ENCODE measurements at places on chromosomes 2 and 18. TPM values are rescaled to one million over a fixed set of nuclear protein-coding genes. Genes with fewer than 3 reads are reported as not detected.

GAD1 gene
- 1.0 TPM for total RNA-seq

TMEM185B gene
- 32.3 TPM for total RNA-seq

TRIM43 gene
- not detected for total RNA-seq

SCN1A gene
- total RNA-seq, result not detected

ATP8B1 gene
- total RNA-seq, result not detected

MROH2A gene
- not detected for total RNA-seq

CRYGC gene
- not detected for total RNA-seq

LYPD1 gene
- not detected for total RNA-seq

ABCG5 gene
- total RNA-seq, result not detected

GAL3ST2 gene
- total RNA-seq, result not detected

FAM237A gene
- total RNA-seq, result not detected

GRCh38 chr2:69138247-69138772 lies 125.3 kb downstream of the ANTXR1 start:
- no peaks in the 10 kb centered on the region for H3K4me1 ChIP-seq
- no peak for DNase-seq
- no peaks in the 10 kb centered on the region for H3K27me3 ChIP-seq
- no peak overlapping the region for H3K27ac ChIP-seq

GRCh38 chr2:240433973-240434727 lies 1.3 kb upstream of the GPC1 start:
- H3K27me3 ChIP-seq, result peaks cover 22% of the 10 kb centered on the region
- no peaks in the 10 kb centered on the region for H3K36me3 ChIP-seq
- no peak overlapping the region for H3K4me3 ChIP-seq
- peaks cover 12% of the 10 kb centered on the region for H3K4me1 ChIP-seq
- no peak overlapping the region for H3K27ac ChIP-seq
- no peak for DNase-seq

DNA sequence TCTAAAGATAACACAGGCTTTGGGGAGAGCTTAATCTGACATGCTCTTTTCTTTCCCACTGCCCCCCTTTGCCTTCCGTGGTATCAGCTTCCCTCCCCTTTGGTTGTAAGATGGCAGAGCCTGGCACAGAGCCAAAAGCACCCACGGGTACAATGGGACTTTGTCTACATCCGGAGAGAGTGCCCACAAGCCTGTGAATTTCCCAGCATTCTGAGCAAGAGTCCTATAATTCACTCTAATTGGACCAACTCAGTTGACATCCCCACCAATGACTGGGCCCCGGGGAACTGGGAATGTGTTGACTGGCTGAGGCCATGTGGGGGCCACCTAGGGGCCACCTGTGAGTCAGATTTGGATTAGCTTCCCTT lies 20.1 kb upstream of the C2orf72 start:
- no peak for DNase-seq
- H3K4me1 ChIP-seq, result no peaks in the 10 kb centered on the region
- no peaks in the 10 kb centered on the region for H3K27me3 ChIP-seq
- H3K4me3 ChIP-seq, result no peak overlapping the region
- no peak overlapping the region for H3K27ac ChIP-seq

GRCh38 chr2:10289891-10290290 lies 12.8 kb upstream of the HPCAL1 start:
- H3K4me3 ChIP-seq, result no peak overlapping the region
- H3K4me1 ChIP-seq, result no peaks in the 10 kb centered on the region
- H3K36me3 ChIP-seq, result no peaks in the 10 kb centered on the region
- no peak overlapping the region for H3K27ac ChIP-seq

GRCh38 chr18:27778441-27778840 lies 398.5 kb downstream of the CDH2 start:
- H3K4me3 ChIP-seq, result no peak overlapping the region
- H3K36me3 ChIP-seq, result no peaks in the 10 kb centered on the region
- DNase-seq, result no peak
- H3K4me1 ChIP-seq, result no peaks in the 10 kb centered on the region
- H3K27ac ChIP-seq, result no peak overlapping the region
- H3K27me3 ChIP-seq, result no peaks in the 10 kb centered on the region

GRCh38 chr18:79577451-79578395 lies 101.9 kb upstream of the CTDP1 start:
- no peak overlapping the region for H3K4me3 ChIP-seq
- no peaks in the 10 kb centered on the region for H3K27me3 ChIP-seq
- no peaks in the 10 kb centered on the region for H3K36me3 ChIP-seq
- DNase-seq, result no peak

GRCh38 chr2:215881582-215881981 lies 131.8 kb downstream of the MREG start:
- no peak overlapping the region for H3K4me3 ChIP-seq
- H3K27ac ChIP-seq, result no peak overlapping the region
- H3K27me3 ChIP-seq, result peaks cover 8% of the 10 kb centered on the region
- H3K36me3 ChIP-seq, result no peaks in the 10 kb centered on the region
- DNase-seq, result no peak

DNA sequence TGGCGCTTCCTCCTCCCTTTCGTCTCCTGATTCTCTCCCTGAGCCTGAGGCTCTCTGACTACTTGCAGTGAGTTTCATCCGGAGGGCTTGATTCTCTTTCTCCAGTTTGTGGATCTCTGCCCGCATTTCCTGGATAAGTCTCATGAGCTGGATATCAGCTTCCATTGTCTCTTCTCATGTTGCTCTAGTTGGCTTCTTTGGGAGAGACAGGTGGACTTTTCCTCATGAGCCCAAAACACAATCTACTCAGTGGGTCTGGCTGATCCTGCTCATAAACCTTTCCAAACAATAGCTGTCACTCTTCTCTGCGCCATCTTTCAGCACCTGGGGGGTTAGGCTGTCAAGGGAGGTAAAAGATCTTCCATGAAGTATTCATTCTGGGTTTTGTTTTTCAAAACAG lies at the start of gene CCDC195:
Gene CCDC195, minus strand, starts transcription at position 165 of the 400 bp plus-strand sequence. Its CDS starts 0 bp downstream, at position 165.
- no peak within 1 kb of the TSS for H3K4me3 ChIP-seq
- DNase-seq, result no peak
- H3K36me3 ChIP-seq, result no peaks in the 10 kb centered on the region
- H3K27me3 ChIP-seq, result no peaks in the 10 kb centered on the region
- H3K27ac ChIP-seq, result no peak within 1 kb of the TSS

DNA sequence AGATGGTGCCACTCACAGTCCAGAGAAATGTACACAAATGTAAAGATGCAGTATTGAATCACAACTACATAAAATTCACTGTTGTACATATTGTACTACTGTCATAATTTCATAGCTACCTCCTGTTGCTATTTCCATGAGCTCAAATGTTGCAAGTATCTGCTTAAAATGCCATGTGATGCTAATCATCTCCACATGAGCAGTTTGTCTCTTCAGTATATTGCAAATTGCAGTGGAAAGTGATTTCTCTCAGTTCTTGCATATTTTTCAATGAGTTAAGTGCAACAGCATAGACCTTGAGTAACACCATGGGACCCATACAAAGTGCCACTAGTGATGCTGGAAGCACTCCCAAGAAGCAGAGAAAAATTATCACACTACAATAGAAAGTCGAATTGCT lies 51.9 kb downstream of the MAIP1 start:
- H3K27me3 ChIP-seq, result no peaks in the 10 kb centered on the region
- DNase-seq, result no peak
- no peak overlapping the region for H3K4me3 ChIP-seq

DNA sequence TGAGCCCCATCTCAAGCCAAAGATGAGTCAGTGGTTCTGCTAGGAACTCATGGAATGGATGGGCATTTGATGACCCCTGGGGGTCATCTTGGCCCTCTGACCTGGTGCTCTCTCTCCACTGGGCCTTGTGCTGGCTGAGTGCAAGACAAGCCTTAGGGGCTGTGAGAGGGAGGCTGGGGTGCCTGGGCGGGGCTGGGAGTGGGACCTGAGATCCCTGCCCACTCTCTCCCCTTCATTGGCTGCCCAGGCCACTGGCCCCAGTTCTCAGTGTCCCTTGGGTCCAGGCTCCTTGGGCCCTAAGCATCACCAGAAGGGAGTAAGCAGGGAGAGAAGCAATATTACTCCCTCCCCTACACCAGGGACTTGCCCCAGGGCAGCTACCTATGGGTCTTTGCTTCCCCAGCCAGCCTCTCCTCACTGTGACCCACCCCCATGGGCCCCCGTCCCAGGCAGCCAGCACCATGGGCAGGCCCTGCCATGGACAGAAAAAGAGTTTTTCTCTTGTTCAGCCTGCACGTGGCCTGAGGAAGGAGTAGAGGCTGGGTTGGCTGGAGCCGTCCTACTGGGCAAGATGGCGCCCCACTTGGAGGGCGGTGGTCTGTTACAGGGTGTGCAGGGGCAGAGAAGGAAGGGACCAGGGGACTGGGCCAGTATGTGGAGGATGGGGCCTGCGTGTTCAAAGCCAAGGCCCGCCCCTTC lies 33.6 kb downstream of the ATOH8 start:
- H3K36me3 ChIP-seq, result no peaks in the 10 kb centered on the region
- H3K4me1 ChIP-seq, result no peaks in the 10 kb centered on the region
- no peak for DNase-seq
- H3K27ac ChIP-seq, result no peak overlapping the region
- no peak overlapping the region for H3K4me3 ChIP-seq

GRCh38 chr2:85409845-85410583 lies at the start of gene CAPG:
TSS of gene CAPG (minus strand) at chr2:85410366. CDS start at chr2:85402145, 8,221 bp downstream.
- H3K27me3 ChIP-seq, result no peaks in the 10 kb centered on the region
- peak; percentile 25 for DNase-seq
- no peak within 1 kb of the TSS for H3K27ac ChIP-seq
- H3K4me1 ChIP-seq, result peaks cover 52% of the 10 kb centered on the region

DNA sequence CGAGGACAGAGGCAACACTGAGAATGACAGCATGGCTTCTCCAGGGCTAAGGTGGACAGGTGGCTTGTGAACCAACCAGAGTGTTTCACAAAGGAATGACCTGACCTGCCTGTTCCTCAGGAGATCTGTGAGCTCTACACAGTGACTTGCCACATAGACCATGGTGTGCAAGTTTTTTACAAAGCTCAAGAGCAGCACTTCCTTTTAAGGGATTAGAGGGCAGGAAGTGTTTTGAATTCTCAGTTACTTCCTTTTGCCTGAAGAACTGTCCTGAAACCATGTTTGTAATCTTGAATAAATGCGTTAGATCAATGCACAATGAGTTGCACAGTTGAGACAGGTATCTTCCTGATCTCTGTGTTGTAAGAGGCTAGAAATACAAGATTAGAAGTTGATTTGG lies 421.9 kb downstream of the THSD7B start:
- no peak overlapping the region for H3K4me3 ChIP-seq
- H3K27ac ChIP-seq, result no peak overlapping the region
- DNase-seq, result no peak
- no peaks in the 10 kb centered on the region for H3K27me3 ChIP-seq

- H3K27me3 ChIP-seq, result no peaks in the 10 kb centered on the region
- H3K27ac ChIP-seq, result no peak overlapping the region
- H3K4me1 ChIP-seq, result no peaks in the 10 kb centered on the region
- no peak overlapping the region for H3K4me3 ChIP-seq
- no peaks in the 10 kb centered on the region for H3K36me3 ChIP-seq
These were observed 59.5 kb upstream of the ID2 start for GRCh38 chr2:8622199-8622911.

GRCh38 chr2:45009928-45010701 lies 863 bp upstream of the SIX2 start:
- H3K27me3 ChIP-seq, result peaks cover 35% of the 10 kb centered on the region
- H3K4me1 ChIP-seq, result no peaks in the 10 kb centered on the region
- H3K27ac ChIP-seq, result no peak overlapping the region
- no peak overlapping the region for H3K4me3 ChIP-seq
- H3K36me3 ChIP-seq, result no peaks in the 10 kb centered on the region

DNA sequence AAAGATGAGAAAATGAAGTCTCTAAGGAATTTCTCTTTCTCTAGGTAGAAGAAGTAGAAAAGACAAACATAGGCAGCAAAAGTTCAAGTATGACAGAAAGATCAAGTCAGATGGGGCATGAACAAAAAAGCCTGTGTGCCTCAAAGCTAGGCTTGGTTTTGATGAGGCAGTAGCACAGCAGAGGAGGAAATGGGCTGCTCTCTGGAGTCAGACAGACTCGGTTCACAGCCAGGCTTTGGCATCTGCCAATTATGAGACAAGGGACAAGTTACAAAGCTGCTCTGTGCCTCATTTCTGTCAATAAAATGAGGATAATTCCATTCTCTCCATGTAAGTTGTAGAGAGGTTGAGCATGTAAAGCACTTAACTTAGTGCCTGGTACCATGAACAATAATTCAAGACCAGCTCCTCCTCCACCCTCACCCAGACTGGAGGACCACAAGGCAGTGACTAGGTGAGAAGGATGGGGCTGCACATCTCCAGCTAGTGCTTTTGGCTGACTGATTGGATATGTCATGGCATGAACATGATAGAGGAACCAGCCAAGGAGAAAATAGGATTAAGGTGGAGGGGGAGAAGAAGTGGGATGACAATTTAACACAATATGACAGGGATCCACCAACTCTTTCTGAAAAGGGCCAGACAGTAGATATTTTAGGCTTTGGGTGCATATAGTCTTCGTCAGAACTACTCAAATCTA lies 84.6 kb downstream of the TMEM163 start:
- no peak overlapping the region for H3K27ac ChIP-seq
- DNase-seq, result no peak
- H3K4me1 ChIP-seq, result no peaks in the 10 kb centered on the region
- H3K36me3 ChIP-seq, result no peaks in the 10 kb centered on the region

GRCh38 chr2:62545261-62545660 lies 39.3 kb upstream of the TMEM17 start:
- no peak overlapping the region for H3K27ac ChIP-seq
- DNase-seq, result no peak
- no peaks in the 10 kb centered on the region for H3K27me3 ChIP-seq

GRCh38 chr2:27076323-27076722 lies 2.1 kb upstream of the EMILIN1 start:
- no peak overlapping the region for H3K4me3 ChIP-seq
- no peaks in the 10 kb centered on the region for H3K27me3 ChIP-seq
- H3K27ac ChIP-seq, result no peak overlapping the region
- no peaks in the 10 kb centered on the region for H3K36me3 ChIP-seq

GRCh38 chr2:33583194-33583938 lies 15.7 kb downstream of the FAM98A start:
- no peak overlapping the region for H3K4me3 ChIP-seq
- no peaks in the 10 kb centered on the region for H3K27me3 ChIP-seq
- peaks cover 12% of the 10 kb centered on the region for H3K36me3 ChIP-seq
- no peak overlapping the region for H3K27ac ChIP-seq
- peak; percentile 51 for DNase-seq
- H3K4me1 ChIP-seq, result peaks cover 11% of the 10 kb centered on the region

GRCh38 chr2:136766073-136766404 lies 694 bp downstream of the THSD7B start:
- no peaks in the 10 kb centered on the region for H3K4me1 ChIP-seq
- H3K36me3 ChIP-seq, result no peaks in the 10 kb centered on the region
- no peaks in the 10 kb centered on the region for H3K27me3 ChIP-seq
- no peak for DNase-seq
- H3K27ac ChIP-seq, result no peak overlapping the region

GRCh38 chr2:98570356-98570755 lies 38.0 kb downstream of the COA5 start:
- H3K4me1 ChIP-seq, result no peaks in the 10 kb centered on the region
- no peak overlapping the region for H3K27ac ChIP-seq
- DNase-seq, result no peak
- H3K27me3 ChIP-seq, result no peaks in the 10 kb centered on the region
- H3K36me3 ChIP-seq, result peaks cover 70% of the 10 kb centered on the region

DNA sequence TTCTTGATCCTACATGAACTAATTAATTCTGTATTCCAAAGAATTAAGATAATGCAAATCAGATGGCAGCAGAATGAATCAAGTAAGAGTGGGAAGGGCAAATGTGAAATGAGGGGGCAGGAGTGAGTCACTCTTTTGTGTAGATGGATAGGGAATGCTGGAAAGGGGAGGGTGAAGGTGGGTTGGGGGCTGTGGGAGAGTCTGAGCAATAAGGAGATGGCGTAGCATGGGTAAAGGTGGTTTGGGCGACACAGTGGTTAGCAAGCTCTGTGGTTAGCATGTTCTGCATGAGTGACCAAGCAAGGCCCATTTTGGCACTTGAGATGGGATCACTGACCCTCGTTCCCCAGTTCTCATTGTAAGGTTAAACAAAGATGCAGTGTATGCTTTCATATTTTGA lies 20.4 kb downstream of the GPD2 start:
- no peaks in the 10 kb centered on the region for H3K36me3 ChIP-seq
- no peaks in the 10 kb centered on the region for H3K4me1 ChIP-seq
- H3K27ac ChIP-seq, result no peak overlapping the region
- H3K4me3 ChIP-seq, result no peak overlapping the region
- no peaks in the 10 kb centered on the region for H3K27me3 ChIP-seq
